ENCODE measurements at places on chromosomes 6 and 20. TPM values are rescaled to one million over a fixed set of nuclear protein-coding genes. Genes with fewer than 3 reads are reported as not detected.

CST4 gene
- not detected for total RNA-seq

GRCh38 chr6:92790381-92790780, 629.0 kb downstream of the EPHA7 start:
- no peaks in the 10 kb centered on the region for H3K4me1 ChIP-seq
- no peaks in the 10 kb centered on the region for H3K36me3 ChIP-seq
- H3K27ac ChIP-seq = no peak overlapping the region
- DNase-seq = no peak

HLA-DRA gene
- total RNA-seq = 6.0 TPM

HDGFL1 gene
- total RNA-seq = not detected

- peaks cover 26% of the 10 kb centered on the region for H3K36me3 ChIP-seq
- H3K27ac ChIP-seq = peak overlapping the region; percentile 52
- no peaks in the 10 kb centered on the region for H3K27me3 ChIP-seq
- peaks cover 52% of the 10 kb centered on the region for H3K4me1 ChIP-seq
- H3K4me3 ChIP-seq = peak overlapping the region; percentile 0
These were observed 24.0 kb downstream of the HBS1L start for GRCh38 chr6:135030532-135031178.

GRCh38 chr20:36392989-36393388, 86.8 kb downstream of the DLGAP4 start:
- no peak overlapping the region for H3K4me3 ChIP-seq
- no peaks in the 10 kb centered on the region for H3K36me3 ChIP-seq
- no peak overlapping the region for H3K27ac ChIP-seq
- peaks cover 4% of the 10 kb centered on the region for H3K27me3 ChIP-seq
- no peak for DNase-seq

- H3K4me1 ChIP-seq = no peaks in the 10 kb centered on the region
- H3K4me3 ChIP-seq = no peak overlapping the region
- H3K36me3 ChIP-seq = no peaks in the 10 kb centered on the region
- no peak overlapping the region for H3K27ac ChIP-seq
- no peak for DNase-seq
- peaks cover 4% of the 10 kb centered on the region for H3K27me3 ChIP-seq
These were observed 264.5 kb downstream of the PREX1 start for GRCh38 chr20:48563191-48563870.

- H3K27me3 ChIP-seq = no peaks in the 10 kb centered on the region
- no peak overlapping the region for H3K27ac ChIP-seq
- no peak for DNase-seq
These were observed 471.3 kb downstream of the DHX35 start for GRCh38 chr20:39433466-39433865.

IMPG1 gene
- not detected for total RNA-seq

GRCh38 chr6:9810286-9810685, 604.6 kb downstream of the TFAP2A start:
- no peaks in the 10 kb centered on the region for H3K27me3 ChIP-seq
- no peak overlapping the region for H3K4me3 ChIP-seq
- no peak for DNase-seq
- no peaks in the 10 kb centered on the region for H3K36me3 ChIP-seq
- no peaks in the 10 kb centered on the region for H3K4me1 ChIP-seq

ADGRF4 gene
- total RNA-seq = not detected

UTRN gene
- 38.1 TPM for total RNA-seq

GRCh38 chr6:143363299-143363698, 87.2 kb downstream of the ADAT2 start:
- no peak for DNase-seq
- H3K36me3 ChIP-seq = no peaks in the 10 kb centered on the region
- H3K4me1 ChIP-seq = peaks cover 2% of the 10 kb centered on the region
- peaks cover 3% of the 10 kb centered on the region for H3K27me3 ChIP-seq
- no peak overlapping the region for H3K4me3 ChIP-seq

DNA sequence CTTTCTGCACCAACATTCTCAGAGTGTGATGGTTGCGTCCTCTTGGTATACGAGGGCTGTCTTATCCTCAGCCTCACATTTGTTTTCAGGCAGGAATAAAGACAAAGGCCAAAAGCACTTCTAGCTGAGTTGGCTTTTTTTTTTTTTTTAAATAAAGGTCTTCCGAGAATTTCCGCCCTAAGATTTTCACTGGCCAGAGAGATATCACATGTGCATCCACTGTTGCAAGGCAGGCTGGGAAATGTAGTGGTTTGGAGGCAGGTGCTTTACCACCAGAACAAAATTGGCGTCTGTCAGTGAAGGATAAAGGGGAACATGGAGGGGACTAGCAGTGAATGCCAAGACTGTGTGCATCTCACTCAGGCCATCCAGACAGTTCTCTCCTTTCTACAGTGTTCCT, 334.9 kb upstream of the SOX4 start:
- no peak overlapping the region for H3K27ac ChIP-seq
- no peak for DNase-seq
- H3K27me3 ChIP-seq = peaks cover 5% of the 10 kb centered on the region
- H3K4me3 ChIP-seq = no peak overlapping the region
- H3K4me1 ChIP-seq = peaks cover 3% of the 10 kb centered on the region
- no peaks in the 10 kb centered on the region for H3K36me3 ChIP-seq

DNA sequence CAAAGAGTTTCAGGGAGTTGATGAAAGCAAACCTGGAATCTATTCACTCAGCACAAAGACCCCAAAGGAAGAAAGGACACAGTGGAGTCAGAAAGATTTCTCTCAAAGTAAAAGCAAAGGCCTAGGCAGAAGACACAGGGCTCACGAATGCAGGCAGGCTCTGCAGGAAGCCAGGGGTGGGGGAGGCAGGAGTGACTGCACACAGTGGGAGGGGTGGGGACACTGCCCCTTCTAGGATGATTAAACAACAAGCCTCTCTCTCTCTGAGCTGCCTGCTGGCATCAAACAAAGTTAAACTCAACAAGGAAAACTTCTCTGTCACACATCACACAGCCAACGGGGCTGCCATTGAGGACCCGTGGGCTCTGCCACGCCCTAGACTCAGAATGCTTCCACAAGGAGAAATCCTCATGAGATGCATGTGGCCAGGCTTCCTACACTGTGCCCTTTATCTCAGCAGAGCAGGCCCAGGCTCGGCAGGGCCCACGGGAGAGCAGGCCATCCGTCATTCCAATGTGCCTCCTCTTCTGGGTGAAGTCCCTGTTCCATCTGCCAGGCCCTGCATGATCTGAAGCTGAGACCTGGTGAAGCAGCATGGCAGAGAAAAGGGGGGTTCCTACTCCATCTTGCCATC, 70.1 kb downstream of the RAMACL start:
- no peak overlapping the region for H3K4me3 ChIP-seq
- no peaks in the 10 kb centered on the region for H3K27me3 ChIP-seq
- peaks cover 15% of the 10 kb centered on the region for H3K4me1 ChIP-seq
- no peak for DNase-seq

DOK5 gene
- 0.71 TPM for total RNA-seq

GRCh38 chr6:19638931-19639330, 198.2 kb upstream of the ID4 start:
- no peaks in the 10 kb centered on the region for H3K27me3 ChIP-seq
- DNase-seq = no peak
- H3K4me3 ChIP-seq = no peak overlapping the region
- no peaks in the 10 kb centered on the region for H3K36me3 ChIP-seq
- H3K4me1 ChIP-seq = no peaks in the 10 kb centered on the region

MYB gene
- 19.4 TPM for total RNA-seq

KIAA1755 gene
- not detected for total RNA-seq

DNA sequence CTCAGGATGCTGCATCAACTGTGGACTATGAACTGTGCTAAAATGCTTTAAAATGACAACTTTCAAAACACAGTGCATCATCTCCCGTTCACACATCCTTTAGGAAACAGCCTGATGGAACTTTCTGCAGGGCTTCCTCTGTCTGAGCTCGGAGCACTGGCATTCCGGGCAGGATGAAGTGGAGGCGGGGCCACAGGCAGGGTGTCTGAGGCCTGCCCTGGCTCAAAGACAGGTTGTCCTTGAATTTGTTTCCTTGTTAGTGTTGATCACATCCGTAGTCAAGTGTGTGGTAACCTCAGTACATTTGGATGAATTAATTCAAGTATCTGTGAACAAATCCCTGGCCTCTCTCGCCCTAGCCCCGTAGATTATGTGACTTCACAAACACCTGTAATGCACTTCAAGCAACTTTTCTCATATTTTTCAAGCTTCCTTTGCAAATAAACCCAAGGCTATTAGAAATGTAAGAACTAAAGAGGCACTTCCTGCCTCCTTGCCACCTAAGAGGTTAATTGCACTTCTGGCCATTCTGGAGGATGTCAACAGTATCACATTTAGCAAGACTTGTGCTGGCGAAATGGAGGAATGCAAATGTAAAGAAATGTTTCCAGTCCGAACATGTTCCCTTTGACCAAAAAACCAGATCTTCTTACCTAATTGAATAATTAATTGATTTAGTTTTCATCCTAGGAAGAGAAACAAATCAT, 3.1 kb downstream of the CD93 start:
- H3K36me3 ChIP-seq = no peaks in the 10 kb centered on the region
- H3K4me1 ChIP-seq = peaks cover 11% of the 10 kb centered on the region
- H3K27me3 ChIP-seq = peaks cover 2% of the 10 kb centered on the region
- DNase-seq = no peak

ARMH2 gene
- total RNA-seq = not detected

- H3K4me1 ChIP-seq = peaks cover 21% of the 10 kb centered on the region
- H3K27ac ChIP-seq = no peak overlapping the region
- peaks cover 31% of the 10 kb centered on the region for H3K36me3 ChIP-seq
- DNase-seq = no peak
- no peak overlapping the region for H3K4me3 ChIP-seq
- no peaks in the 10 kb centered on the region for H3K27me3 ChIP-seq
These were observed 380.0 kb downstream of the BTBD9 start for GRCh38 chr6:38259736-38260135.

DNA sequence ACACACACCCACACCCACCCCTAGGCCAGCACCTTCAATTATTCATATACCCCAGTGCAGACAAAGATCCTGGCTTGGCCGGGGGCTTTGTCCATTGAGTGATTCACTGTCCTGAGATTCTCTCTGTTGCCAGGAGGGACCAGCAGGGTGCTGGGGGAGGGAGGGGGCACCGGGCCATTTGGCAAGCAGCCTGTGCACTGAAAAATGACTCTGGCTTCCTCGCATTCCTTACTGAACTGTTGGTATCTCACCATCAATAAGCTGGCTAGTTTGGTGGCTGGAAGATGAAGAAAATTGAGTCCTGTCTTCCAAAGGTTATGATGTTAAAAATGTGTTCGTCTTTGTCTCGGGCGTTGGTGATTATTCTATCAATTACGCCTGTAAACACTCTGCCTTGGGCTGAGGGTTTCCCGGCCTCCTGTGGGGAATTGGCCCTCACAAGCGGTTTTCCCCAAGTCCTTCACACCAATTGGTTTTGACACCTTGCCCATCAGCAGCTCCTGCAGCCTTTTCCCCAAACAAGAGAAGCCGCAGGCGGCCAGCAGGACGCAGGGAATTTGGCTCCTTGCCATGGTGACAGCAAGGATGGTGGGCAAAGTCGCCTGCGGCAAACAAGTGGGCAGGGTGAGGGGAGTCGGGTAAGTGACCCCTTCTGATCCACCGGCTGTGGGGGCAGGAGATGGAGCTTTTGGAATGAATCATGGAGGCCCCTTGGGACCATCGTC, 4.9 kb downstream of the VSTM2L start:
- peaks cover 47% of the 10 kb centered on the region for H3K27me3 ChIP-seq
- no peak for DNase-seq
- H3K27ac ChIP-seq = no peak overlapping the region
- no peaks in the 10 kb centered on the region for H3K36me3 ChIP-seq
- no peak overlapping the region for H3K4me3 ChIP-seq

DNA sequence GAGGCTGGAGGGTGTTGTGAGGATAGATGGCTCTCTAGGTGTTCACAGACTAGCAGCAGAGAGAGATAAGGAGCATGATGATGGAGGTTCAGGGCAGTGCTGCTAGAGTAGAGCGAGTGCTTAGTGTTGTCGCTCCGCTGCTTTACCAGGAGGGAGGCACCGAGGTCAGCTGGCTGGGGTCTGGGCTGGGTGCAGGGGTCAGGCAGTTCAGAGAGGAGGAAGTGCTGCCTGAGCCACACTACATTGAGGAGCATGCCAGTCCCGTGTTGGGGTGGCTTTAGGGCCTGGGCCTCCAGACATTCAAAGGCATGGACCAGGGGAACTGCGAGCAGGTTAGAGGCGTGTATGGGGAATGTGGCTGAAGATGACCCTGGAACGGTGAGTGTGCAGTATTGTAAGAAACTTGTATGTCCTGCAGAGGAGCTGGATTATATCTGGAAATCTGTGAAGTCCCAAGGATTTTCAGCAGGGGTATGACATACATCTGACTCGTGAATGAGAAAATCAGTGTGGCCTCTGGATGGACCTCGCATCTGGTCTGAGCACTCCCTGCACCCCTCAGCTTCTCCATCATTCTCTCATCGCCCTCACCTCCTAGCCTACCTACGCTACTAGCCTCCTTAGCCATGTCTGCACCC, 66.9 kb downstream of the IGF2R start:
- no peak for DNase-seq
- no peak overlapping the region for H3K27ac ChIP-seq
- H3K4me3 ChIP-seq = no peak overlapping the region
- no peaks in the 10 kb centered on the region for H3K27me3 ChIP-seq
- H3K4me1 ChIP-seq = peaks cover 5% of the 10 kb centered on the region

GRCh38 chr6:138550346-138550767, 51.1 kb upstream of the NHSL1 start:
- no peaks in the 10 kb centered on the region for H3K36me3 ChIP-seq
- DNase-seq = no peak
- H3K27ac ChIP-seq = no peak overlapping the region
- H3K4me1 ChIP-seq = peaks cover 5% of the 10 kb centered on the region
- H3K4me3 ChIP-seq = no peak overlapping the region

- H3K36me3 ChIP-seq = no peaks in the 10 kb centered on the region
- H3K27me3 ChIP-seq = peaks cover 12% of the 10 kb centered on the region
- H3K4me3 ChIP-seq = no peak overlapping the region
These were observed 19.2 kb upstream of the RIPOR3 start for GRCh38 chr20:50710492-50711063.

OR2H2 gene
- total RNA-seq = not detected
